KG1 (cell line): ENCODE measurements at places on chromosomes 6 and 20.

DNA sequence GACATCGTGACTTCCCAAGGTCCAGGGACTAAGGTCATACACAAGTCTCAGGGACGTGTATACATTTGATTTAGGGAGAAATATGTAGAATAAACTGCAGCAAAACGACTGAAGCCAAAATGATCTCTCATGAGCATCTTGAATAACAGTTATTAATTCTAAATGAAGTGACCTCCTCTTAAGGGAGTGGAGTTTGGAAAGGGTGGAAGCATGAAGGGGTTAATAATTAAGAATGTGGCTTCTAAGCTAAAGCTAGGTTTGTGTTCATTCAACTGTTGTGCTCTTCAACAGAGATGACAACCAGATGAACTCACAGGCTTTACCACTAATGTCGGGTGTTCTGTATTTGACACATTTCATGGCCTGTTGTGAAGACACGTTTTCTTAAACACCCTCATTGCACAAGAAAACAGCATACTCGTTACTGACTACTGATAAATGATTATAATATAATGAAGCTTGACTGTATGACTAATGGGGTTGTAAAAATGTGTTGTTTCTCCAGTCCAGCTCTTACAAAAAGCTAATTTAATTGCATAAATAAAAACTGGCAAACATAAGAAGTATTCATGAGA lies 1.5 kb downstream of the PPP1R14C start:
- DNase-seq, result no peak

GRCh38 chr6:116144605-116145004 lies 18.7 kb upstream of the COL10A1 start:
- DNase-seq, result no peak

DNA sequence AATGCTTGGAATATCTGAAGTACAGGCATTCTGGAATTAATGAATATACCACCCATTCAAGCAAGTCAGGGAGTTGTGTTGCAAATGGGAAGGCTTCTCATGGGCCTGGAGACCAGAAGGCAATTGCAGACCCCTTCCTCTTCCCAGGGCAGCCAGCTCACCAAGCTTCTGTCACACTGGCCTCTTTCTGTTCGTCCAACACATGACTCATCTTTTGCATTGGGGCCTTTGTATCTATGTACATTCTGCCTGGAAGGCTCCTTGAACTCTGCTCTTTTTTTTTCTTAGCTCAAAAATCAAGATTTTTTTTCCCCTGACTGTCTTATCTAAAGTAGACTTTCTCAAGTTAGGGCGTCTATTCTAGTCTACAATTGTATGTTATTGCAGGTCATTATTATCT lies 132.9 kb upstream of the MYLIP start:
- no peak for DNase-seq

- DNase-seq, result no peak
These were observed 31.9 kb upstream of the MAPK13 start for GRCh38 chr6:36098253-36098919.

GRCh38 chr20:33042430-33042829 lies 11.0 kb downstream of the BPIFB6 start:
- DNase-seq, result no peak

GRCh38 chr6:2190661-2191389 lies 54.6 kb downstream of the GMDS start:
- DNase-seq, result no peak

DNA sequence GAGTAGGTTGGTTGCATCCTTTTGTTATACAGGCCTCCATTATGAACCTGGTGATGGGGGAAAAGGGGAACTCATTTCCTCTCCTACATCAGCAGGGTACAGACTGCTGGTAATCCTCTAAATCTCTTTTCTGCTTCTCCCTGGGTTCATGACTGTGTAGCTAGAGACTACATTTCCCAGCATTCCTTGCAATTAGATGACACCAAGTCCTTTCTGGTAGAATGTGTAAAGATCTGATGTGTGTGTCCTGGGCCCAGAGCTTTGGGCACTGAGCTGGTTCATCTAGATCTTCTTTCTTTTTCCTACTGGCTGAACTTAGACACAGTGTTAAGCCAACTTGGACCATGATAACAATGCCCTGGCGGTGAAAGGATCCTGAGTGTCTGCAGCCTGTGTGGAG lies 104.7 kb upstream of the IFNGR1 start:
- DNase-seq, result no peak
